ENCODE measurements at places on chromosomes 11 and 22. TPM values are rescaled to one million over a fixed set of nuclear protein-coding genes. Genes with fewer than 3 reads are reported as not detected.

DNA sequence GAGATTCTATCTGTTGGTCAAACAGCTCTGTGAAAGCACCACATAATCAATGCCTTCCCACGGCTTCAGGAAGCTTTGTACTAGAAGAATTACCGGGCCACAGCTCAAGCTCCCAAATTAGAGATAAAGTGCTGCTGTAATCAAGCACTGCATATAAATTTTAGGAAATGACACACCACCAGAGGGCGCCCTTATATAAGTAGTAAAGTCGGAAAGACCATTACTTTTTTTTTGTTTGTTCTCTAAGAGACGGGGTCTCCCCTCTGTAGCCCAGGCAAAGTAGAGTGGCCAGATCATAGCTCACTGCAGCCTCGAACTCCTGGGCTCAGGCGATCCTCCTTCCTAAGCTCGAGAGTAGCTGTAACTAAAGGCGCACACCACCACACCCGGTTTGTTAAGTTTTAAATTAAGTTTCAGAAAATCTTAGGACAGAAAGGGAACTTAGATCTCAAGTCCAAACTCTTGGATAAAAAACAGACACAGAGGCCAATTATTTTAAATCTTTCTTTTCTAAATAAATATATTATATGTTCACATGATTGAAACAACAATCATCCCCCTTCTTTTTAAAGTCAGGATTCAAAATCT, 32.6 kb downstream of the PRCP start:
- peaks cover 5% of the 10 kb centered on the region for H3K4me1 ChIP-seq
- no peak overlapping the region for H3K27ac ChIP-seq
- peak; percentile 87 for DNase-seq
- no peaks in the 10 kb centered on the region for H3K36me3 ChIP-seq

Gene SAA1
- not detected for total RNA-seq

Gene OLFML1
- 22.8 TPM for total RNA-seq

Gene CSRP3
- total RNA-seq, result not detected

DNA sequence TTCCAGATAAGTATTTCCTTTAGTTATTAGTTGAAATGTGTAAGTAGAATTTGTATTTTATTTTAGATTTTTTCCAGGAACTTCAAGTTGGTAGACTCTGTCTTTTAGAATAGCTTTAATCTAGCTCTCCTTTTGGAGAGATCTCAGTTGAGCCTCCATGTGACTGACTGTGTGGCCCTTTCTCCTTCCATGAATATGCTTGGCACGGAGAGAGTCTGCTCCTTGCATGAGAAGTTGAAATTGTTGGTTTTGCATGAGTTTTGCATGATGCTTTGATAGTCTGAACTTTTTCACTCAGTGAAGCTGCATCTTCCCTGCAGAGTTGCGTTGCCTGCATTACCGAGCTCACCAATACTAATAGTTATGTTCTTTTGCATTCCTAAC, 32.8 kb upstream of the CTTN start:
- no peaks in the 10 kb centered on the region for H3K4me1 ChIP-seq
- peaks cover 6% of the 10 kb centered on the region for H3K36me3 ChIP-seq
- no peak overlapping the region for H3K27ac ChIP-seq
- no peak overlapping the region for H3K4me3 ChIP-seq
- no peak for DNase-seq

- H3K36me3 ChIP-seq, result no peaks in the 10 kb centered on the region
- peak; percentile 56 for DNase-seq
- peak overlapping the region; percentile 27 for H3K4me3 ChIP-seq
- H3K27me3 ChIP-seq, result no peaks in the 10 kb centered on the region
- peaks cover 28% of the 10 kb centered on the region for H3K4me1 ChIP-seq
These were observed 81.9 kb upstream of the WNT7B start for GRCh38 chr22:46058591-46059519.

GRCh38 chr22:27650572-27650971, 151.0 kb downstream of the MN1 start:
- no peaks in the 10 kb centered on the region for H3K36me3 ChIP-seq
- DNase-seq, result no peak
- no peak overlapping the region for H3K27ac ChIP-seq
- H3K27me3 ChIP-seq, result no peaks in the 10 kb centered on the region
- H3K4me3 ChIP-seq, result no peak overlapping the region

- peaks cover 3% of the 10 kb centered on the region for H3K4me1 ChIP-seq
- peaks cover 8% of the 10 kb centered on the region for H3K27me3 ChIP-seq
- DNase-seq, result peak; percentile 29
- no peak overlapping the region for H3K27ac ChIP-seq
These were observed 6.7 kb upstream of the GDPD5 start for GRCh38 chr11:75532200-75533048.
